ENCODE measurements at places on chromosomes 7 and 10. TPM values are rescaled to one million over a fixed set of nuclear protein-coding genes. Genes with fewer than 3 reads are reported as not detected.
A peak's percentile ranks its signal among the peaks of the same experiment; 100 is the strongest.

DNA sequence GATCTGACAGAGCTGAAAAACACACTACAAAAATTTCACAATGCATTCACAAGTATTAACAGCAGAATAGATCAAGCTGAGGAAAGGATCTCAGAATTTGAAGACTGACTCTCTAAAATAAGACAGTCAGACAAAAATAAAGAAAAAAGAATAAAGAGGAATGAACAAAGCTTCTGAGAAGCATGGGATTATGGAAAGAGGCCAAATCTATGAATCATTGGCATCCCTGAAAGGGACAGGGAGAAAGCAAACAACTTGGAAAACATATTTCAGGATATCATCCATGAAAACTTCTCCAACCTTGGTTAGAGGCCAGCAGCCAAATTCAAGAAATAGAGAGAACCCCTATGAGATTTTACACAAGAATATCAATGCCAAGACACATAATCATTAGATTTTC lies 804.8 kb upstream of the IGFBP3 start:
- no peak for DNase-seq

DNA sequence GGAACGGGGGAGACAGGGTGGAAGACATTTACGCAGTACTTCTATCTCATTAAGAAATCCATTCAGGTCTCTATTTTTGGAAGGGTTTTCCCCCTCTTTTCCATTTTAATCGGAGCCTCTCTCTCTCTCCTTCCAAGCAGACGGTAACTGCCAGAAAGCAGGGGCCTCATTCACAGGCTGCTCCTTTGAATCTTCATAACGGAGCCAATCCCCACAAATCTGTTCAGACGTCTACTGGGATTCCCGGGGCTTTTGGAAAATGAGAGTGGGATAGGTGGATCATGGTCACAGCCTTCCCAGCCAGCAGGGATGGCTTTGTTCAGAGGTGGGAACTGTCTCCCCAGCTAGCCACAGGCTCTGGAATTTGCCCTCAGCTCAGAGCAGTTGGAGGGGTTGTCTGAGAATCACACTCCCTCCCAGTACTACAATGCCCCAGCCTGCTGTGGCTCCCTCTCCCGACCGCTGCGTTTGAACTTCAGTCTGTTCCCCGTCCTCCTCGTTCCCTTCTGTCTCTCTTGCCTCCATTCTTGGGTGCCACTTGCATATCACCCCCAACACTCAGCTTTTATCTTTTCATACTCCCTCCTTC lies 413.6 kb downstream of the PLXNA4 start:
- peak; percentile 85 for DNase-seq

GRCh38 chr7:83005410-83005809 lies 157.3 kb downstream of the PCLO start:
- peak; percentile 3 for DNase-seq

DNA sequence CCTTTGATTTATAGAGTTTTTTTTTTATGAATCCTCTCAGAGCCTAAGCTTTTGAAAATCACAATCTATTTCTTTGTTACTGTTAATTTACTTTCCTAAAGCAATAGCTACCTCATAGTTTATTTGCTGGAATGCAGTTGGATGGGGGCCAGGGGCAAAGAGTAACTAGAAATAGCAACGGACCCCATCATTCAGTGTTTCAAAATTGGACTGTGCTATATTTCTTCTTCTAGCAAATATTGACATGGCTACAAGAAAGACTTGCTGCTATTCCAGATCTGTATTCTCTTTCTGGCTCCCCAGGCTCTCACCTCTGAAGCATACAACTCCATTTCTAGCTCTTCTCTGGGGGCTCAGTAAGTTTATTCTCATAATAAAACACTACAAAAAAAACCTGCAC lies 661.6 kb upstream of the NRG3 start:
- DNase-seq, result no peak

GRCh38 chr7:132545756-132546155 lies 30.5 kb downstream of the PLXNA4 start:
- DNase-seq, result no peak

GRCh38 chr10:110610308-110610774 lies 33.8 kb upstream of the RBM20 start:
- peak; percentile 77 for DNase-seq

- DNase-seq, result peak; percentile 70
These were observed 69.5 kb upstream of the CDK13 start for GRCh38 chr7:39880556-39880955.

DNA sequence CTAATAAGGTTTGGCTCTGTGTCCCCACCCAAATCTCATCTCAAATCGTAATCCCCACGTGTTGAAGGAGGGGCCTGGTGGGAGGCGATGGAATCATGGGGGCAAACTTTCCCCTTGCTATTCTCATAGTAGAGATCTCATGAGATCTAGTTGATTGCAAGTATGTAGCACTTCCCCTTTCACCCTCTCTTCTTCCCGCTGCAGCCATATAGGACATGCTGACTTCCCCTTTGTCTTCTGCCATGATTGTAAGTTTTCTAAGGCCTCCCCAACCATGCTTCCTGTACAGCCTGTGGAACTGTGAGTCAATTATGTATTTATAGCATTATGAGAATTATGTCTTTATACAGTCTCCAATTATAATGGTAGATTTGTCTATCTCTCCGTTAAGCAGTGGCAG lies 594.5 kb downstream of the ACTR3B start:
- DNase-seq, result no peak

GRCh38 chr7:934469-935163 lies 19.9 kb downstream of the ADAP1 start:
- no peak for DNase-seq

- DNase-seq, result no peak
These were observed 84.4 kb downstream of the LRRC4 start for GRCh38 chr7:127946847-127947246.

DNA sequence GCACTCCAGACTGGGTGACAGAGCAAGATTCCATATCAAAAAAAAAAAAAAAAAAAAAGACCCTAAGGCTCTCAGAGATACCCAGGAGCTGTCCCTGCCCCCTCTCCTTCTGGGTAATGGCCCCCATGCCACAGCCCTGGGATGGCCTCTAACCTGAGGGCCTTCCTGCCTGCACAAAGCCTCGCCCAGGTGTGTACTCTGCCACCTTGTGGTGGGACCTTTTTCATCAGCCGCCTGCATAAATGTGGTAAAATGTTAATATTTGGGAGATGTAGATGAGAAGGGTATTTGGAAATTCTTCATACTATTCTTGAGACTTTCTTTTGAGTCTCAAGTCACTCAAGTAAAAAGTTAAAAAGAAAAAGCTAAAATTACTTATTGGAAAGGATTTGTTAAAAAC lies 46.3 kb upstream of the RNF216 start:
- no peak for DNase-seq

DNA sequence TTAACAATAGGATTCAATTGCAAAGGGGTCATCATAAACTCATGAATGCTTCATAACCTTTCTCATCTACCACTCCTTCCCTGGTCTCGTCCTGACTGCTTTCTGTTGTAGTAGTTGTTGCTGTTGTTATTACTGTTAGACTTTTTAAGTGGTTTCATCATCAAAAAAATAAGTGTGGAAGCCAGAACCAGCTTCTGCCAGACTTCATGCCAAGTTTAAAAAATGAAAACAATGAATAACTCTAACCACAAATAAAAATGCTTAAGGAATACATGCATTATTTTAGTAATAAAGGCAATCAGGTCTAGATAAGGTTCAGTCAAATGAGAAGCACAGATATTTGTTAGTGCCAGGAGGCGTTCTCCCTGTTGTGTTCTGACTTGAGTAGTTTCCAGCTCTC lies 85.4 kb downstream of the PCLO start:
- no peak for DNase-seq

GRCh38 chr7:35418716-35419390 lies 165.0 kb upstream of the TBX20 start:
- DNase-seq, result no peak

- peak; percentile 30 for DNase-seq
These were observed 77.0 kb upstream of the GSDME start for GRCh38 chr7:24834128-24834798.

- DNase-seq, result peak; percentile 19
These were observed 48.3 kb downstream of the ADCYAP1R1 start for GRCh38 chr7:31100445-31100844.

DNA sequence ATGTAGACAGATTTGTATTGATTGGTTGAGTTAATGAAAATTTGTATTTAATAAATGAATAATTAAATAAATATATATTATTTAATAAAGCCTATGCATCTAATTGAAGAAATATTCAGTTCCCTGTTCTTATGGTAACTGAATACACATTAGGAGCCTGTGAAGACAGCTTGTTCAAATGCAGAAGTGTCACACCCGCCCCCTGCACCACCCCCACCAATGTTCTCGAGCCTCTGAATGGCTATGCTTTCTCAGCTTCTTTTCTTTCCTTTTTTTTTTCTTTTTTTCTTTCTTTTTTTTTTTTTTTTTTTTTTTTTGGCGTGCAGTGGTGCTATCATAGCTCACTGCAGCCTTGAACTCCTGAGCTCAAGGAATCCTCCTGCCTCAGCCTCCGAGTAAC lies 38.3 kb upstream of the PARD3 start:
- no peak for DNase-seq

- DNase-seq, result no peak
These were observed 9.3 kb upstream of the JCAD start for GRCh38 chr10:30068492-30069223.

The CLRN3 gene
- not detected for total RNA-seq

The EN2 gene
- total RNA-seq, result 2.6 TPM

The CLDN3 gene
- 0.72 TPM for total RNA-seq

The CC2D2B gene
- 14.4 TPM for total RNA-seq

The CALN1 gene
- 1.2 TPM for total RNA-seq

The CDK13 gene
- 133 TPM for total RNA-seq

The IFIT1B gene
- total RNA-seq, result 26.5 TPM

The ADRB1 gene
- total RNA-seq, result 0.72 TPM

The GIMAP7 gene
- 0.48 TPM for total RNA-seq

The NOM1 gene
- 14.4 TPM for total RNA-seq

The CXCL12 gene
- 10.4 TPM for total RNA-seq

The RTKN2 gene
- total RNA-seq, result 5.1 TPM

The GPR15LG gene
- total RNA-seq, result 5.1 TPM

The TMEM229A gene
- total RNA-seq, result 0.48 TPM

The ABCB8 gene
- total RNA-seq, result 27.7 TPM

The LEP gene
- total RNA-seq, result 2.2 TPM

The SFMBT2 gene
- total RNA-seq, result 11.6 TPM

The CASD1 gene
- 49.1 TPM for total RNA-seq

The LRRC4 gene
- total RNA-seq, result 2.6 TPM

The SKAP2 gene
- 12.0 TPM for total RNA-seq

The MMD2 gene
- 0.24 TPM for total RNA-seq

Measured in umbilical cord (tissue), 2 donors.